ENCODE measurements at places on chromosomes 2 and 18. TPM values are rescaled to one million over a fixed set of nuclear protein-coding genes. Genes with fewer than 3 reads are reported as not detected.

GRCh38 chr2:98093611-98094010, 6.6 kb downstream of the VWA3B start:
- DNase-seq = no peak

DNA sequence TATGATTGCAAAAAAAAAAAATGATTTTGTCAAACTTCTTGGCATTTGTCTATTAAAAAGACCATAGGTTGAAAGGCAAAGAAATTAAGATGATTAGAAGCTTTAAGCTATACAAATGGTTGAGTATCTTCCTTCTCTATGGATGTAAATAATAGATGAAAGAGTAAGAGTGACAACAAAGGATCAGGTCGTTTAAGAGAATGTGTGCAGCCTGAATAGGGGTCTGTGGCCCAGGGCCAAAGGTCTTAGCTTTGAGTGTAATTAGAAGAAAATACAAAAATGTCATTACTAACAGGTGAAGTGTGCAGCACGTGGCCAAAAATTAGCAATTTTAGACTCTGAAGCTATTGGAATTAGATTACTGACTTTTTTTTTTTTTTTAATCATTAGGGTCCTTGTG, 122.4 kb downstream of the GREB1L start:
- DNase-seq = no peak

DNA sequence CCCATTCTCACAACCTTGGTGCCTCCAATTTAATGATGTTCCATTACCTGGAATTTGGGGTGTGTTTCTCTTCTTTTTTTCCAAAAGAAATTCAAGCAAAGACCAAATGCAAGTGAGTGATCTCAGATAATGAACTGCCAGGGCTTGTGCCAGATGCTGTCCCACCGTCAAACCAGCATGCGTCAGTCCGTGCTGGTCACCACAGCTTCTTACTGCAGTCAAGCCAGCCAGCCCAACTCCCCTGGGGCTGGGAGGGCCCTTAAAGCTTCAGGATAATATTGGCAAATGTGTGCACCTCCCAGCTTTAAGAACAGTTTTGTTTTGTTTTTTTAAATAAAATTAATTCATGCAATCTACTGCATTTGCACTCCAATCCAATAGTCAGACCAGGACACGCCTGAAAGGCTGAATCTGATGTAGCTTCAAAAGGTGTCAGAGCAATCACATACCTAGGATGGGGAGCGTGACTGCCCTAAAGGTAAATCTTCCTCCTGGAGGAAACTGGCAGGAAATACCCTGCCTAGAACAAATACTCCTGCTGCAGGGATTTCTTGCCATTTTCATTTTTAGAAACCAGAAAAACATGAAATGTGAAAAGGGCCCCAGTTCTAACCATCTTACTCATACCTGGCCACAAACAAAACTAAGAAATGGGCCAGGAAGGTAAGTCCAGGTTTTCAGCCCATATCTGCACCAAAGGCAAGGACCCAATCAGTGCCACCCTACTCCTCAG, 26.8 kb upstream of the SP3 start:
- DNase-seq = peak; percentile 36

GRCh38 chr2:84885111-84885510, 4.2 kb upstream of the TRABD2A start:
- no peak for DNase-seq

DNA sequence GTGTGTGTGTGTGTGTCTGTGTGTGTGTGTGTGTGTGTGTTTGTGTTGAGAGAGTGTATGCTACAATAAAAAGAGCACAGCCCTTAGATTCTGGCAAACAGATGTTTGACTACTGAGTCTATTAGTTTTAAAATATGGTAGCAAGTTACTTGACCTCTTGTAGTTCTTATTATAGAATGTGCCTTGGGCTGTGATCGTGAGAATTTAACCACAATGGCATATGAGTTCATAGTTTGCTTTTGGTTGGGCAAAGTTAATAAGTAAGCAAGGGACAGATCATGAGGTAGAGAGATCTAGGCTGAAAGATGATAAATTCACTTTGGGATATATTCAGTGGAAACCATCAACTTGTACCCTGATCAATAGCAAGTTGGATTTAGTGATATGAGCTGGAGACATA, 334.3 kb upstream of the VWC2L start:
- DNase-seq = no peak

- no peak for DNase-seq
Measured at GRCh38 chr18:10336749-10337350, 117.6 kb upstream of the APCDD1 start.

Gene CTAGE1
- polyA plus RNA-seq = 0.03 TPM

Measured in SK-N-SH (cell line).